ENCODE measurements at places on chromosomes 4 and X.

- DNase-seq: no peak
Measured at GRCh38 chr4:183220236-183220635, 99.8 kb downstream of the CLDN22 start.

GRCh38 chrX:39936886-39937770 lies 160.6 kb downstream of the BCOR start:
- no peak for DNase-seq

DNA sequence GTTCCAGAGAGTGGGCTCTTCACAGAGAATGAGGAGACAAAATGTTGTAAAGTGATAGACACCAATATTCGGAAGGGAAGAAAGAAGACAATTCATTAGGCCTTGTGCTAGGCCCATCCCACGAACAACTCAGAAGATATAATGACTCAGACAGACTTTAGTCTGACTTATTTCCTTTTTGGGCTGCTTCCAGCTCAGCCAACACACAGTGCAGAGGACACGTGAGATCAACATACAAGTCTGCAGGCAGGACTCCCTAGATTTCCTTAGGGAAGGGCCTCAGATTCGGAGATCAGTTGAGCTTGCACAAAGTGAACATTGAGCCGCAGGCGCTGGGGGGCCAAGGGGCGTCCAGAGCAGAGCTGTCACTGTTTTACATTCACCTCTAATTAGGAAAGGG lies 290.7 kb upstream of the TENM3 start:
- DNase-seq: peak; percentile 5

- DNase-seq: no peak
Measured at GRCh38 chr4:74503580-74503979, 58.6 kb downstream of the AREG start.

DNA sequence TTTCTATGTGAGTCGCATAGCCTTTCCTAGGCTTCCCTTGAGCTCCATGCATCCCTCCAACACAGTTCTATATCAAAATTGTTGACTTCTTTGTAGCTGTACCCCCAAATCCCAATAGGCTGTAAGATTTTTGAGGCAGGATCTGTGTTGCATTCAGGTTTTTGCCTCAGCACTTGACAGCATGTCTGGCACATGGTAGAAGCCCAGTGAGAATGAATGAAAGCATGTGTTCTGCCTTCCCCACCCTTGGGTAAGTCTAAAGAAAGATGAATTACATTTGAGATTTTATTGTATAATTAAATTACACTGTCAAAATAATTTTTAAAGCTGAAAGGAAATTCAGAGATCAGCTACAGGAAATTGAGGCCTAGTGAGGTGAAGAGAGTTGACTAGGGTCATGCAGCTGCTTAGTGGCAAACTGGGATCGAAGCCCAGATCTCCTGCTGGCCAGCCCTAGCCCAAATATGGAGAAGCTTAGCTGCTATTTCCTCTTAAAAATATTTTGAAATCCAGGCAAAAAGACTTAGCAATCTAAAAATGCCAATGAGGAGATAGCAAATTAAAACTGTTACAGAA lies 122.5 kb downstream of the SPATA18 start:
- no peak for DNase-seq

DNA sequence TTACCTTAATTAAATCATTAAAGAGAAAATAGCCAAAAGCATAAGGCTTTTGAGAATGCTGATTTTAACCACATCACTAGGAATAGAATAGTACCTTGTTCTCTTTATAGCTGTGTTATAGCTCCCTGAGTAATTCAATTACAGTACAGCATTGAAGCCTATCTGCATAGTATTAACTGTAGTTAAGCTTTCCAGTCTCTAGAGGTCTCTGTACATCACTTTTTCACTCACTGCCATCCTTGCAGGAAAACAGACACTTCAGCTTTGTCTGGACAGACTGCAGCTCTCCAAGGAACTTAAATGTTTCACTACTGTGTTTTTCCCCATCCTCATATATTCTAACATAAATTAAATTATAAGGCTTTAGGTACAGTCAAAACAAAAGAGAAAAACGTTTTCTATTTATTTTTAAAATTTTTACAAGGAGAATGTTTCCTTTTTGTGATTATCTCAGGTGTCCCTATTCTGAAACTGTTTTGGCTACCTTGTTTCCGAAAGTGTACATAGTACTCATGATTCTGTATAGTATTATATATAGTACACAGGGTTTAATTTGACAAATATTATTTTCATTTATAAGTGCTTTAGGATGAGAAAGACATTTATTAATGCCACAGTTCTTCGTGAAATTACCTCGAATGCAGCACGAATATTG lies 407.9 kb downstream of the PCDH18 start:
- peak; percentile 33 for DNase-seq

DNA sequence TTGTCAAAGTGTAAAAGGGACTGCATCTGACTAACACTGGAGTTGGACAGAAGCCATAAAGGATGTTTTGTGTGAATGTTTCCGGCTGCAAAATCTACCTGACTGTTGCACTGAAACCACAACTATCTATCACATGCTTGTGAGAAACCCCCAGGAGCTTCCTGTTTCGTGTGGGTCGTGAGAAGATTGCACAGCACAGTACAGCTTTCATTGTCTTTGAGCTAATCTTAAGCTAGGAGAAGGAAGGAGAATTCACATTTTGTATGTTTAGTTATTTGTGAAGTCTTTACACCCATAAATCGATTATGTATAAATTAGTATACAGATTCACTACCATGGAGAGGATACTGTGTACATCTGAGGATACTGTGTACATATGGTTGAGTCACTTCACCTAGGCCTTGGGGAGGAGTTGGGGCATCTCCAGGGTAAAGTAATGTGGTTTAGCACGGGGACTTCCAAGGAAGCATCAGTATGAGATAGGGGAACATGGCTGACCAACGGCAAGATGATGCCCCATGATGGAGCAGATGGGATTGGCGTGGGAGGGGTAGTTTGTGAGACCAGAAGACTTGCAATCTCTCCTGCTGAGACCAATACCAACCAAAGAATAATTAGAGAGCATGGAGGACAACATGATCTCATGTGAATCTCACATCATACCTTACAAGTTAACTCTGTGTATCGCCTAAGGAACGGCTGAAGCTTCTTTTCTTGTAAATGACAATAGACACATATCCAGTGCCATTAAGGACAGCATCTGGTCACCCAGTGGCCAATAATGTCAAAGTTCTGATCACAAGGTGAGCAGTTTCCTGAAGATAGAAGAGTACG lies 43.1 kb upstream of the FAM9C start:
- DNase-seq: no peak

GRCh38 chr4:176879380-176880116 lies 86.8 kb upstream of the VEGFC start:
- DNase-seq: no peak

DNA sequence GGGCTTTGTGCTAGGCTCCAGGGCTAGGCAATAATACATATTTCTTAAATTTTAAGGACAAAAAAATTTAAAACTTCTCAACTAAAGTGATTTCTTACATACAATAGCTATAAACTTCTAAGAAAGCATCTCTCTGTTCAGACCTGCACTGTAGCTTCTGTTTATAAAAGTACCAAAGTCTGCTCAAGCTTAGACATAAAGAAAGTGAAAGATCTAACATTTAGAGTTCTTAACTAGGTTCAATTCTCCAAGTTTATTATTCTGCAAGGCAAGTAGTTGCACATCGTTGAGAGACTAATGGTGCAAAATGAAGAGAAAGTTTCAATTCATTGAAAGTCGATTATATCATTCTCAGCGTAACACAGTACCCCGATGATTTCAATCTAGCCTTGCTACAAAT lies 857.4 kb upstream of the HTR2C start:
- no peak for DNase-seq

DNA sequence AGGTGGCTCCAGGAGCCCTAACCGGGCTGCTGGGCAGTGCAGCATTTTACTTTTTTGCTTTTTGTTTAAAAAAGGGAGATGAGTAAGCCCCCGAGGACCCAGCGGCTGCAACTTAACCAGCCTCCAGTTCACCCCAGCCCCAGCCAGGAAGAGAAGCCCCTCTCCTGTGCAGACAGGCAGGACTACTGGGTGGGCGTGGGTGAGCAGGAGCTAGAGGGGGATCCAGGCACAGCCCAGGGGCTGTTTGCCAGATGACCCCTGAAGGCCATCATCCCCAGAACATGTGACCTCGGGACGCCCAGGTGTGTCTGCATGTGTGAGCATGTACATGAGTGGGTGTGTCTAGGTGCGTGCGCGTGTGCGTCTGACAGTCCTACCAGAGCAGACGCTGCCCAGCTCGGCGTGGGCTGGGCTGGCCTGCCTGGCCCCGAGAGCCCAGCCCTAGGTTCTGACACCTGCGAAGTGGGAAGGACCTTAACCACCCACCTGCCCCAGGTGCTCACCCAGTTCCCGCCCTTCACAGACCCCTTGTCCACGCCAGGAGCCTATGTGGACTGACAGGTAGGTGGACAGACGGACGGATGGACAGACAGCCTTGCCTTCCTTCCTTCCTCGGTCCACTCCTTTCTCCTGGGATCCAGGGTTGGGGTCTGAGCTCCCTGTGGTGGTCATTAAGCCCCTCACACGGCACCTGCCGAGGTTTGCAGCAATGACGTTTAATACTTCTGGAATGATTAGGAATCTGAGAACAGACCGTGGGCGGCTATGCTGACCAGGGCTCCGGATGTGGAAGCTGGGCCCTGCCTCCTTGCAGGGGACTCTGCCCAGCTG lies 7.8 kb upstream of the HAUS3 start:
- no peak for DNase-seq

- DNase-seq: peak; percentile 76
Measured at GRCh38 chrX:101658661-101659491, 774 bp downstream of the ARMCX2 start.

- no peak for DNase-seq
Measured at GRCh38 chr4:123517971-123518370, 121.4 kb downstream of the SPRY1 start.

- no peak for DNase-seq
Measured at GRCh38 chr4:53150631-53151488, 215.0 kb downstream of the SCFD2 start.

DNA sequence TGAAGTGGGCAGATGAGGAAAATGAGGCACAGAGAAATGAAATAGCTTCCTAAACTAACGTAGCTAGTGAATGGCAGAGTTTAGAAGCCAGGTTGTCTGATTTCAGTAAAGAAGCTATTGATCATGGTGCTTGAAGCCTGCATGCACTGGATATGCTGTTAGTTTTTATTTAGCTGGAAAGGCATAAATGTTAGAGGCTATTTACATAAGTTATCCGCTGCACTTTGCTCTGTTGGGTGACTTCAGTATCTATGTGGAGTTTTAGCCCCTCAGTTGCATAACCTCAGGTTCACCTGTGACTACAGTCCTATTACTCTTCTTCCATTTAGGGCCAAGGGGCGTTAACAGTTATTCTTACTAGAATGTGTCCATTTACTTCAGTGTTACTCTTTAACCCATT lies 522.4 kb upstream of the RPS6KA3 start:
- DNase-seq: no peak

- DNase-seq: peak; percentile 18
Measured at GRCh38 chr4:156191044-156191781, 237.5 kb upstream of the CTSO start.

GRCh38 chr4:23999714-24000469 lies 110.0 kb upstream of the PPARGC1A start:
- no peak for DNase-seq

DNA sequence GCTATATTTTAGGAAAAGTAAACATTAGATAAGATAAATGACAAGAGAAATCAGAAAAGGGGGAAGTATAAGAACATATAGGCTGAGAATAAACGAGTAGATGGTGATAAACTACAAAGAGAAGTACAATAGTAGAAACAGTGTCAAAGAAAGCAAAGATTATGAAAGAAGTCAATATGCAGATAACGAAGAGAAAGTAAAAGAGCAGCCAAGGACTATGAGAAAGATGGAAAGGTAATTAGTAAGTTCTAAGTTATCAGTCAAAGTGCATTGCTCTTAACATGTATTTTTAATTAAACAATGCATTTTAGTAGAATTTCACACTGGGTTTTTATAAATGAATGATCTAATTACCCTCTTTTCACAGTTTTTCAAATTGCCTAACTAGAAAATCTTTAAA lies 1801.3 kb upstream of the PCDH10 start:
- no peak for DNase-seq

DNA sequence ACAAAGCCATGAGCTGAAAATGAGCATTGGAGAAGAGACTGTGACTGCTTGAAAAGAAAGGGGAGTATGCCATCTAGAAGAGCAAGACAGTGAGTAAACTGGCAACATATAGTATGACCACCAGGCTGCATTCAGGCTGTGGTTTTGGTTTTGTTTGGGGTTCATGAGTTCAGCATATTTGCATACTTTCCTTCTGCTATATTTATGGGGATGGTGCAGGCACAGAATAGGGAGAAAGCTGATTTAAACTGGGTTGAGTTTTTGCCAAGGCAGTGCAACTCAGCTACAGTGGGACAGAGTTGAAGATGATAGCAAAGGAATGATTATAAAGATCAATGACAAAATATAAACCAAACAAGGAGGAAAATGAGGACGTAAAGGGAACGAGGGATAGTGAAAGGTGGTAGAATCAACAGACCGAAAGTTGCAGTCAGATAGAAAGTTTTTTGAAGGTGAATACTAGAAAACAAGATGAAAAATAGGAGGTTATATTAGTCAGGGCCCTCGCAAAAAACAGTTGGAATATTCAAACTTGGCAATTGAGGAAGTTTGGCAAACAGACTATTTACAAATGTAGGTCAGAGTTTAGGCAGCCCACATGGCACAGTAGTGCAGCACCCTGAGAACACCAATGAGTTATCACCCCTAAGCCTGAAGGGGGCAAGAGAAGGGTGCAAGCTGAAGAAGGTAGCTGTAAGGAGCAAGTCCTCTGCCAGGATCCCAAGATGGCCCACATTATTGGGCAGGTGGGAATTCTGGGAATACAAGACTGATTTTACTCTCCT lies 114.8 kb upstream of the MAP9 start:
- DNase-seq: no peak

GRCh38 chrX:42385730-42386129 lies 392.2 kb downstream of the PPP1R2C start:
- DNase-seq: no peak

GRCh38 chr4:40058121-40058520 lies 1.5 kb downstream of the N4BP2 start:
- no peak for DNase-seq

- no peak for DNase-seq
Measured at GRCh38 chrX:123835661-123836371, 24.0 kb upstream of the XIAP start.

- DNase-seq: no peak
Measured at GRCh38 chrX:105314458-105314857, 94.0 kb upstream of the TEX13A start.

GRCh38 chr4:114287079-114287696 lies 307.7 kb upstream of the ARSJ start:
- DNase-seq: no peak

- DNase-seq: peak; percentile 30
Measured at GRCh38 chrX:24676403-24677024, 17.2 kb upstream of the POLA1 start.

- no peak for DNase-seq
Measured at GRCh38 chr4:175614890-175615289, 197.2 kb downstream of the GPM6A start.

Measured in NCI-H1417 (cell line).